GM03348 (cell line): ENCODE measurements at places on chromosomes 13 and 19.

DNA sequence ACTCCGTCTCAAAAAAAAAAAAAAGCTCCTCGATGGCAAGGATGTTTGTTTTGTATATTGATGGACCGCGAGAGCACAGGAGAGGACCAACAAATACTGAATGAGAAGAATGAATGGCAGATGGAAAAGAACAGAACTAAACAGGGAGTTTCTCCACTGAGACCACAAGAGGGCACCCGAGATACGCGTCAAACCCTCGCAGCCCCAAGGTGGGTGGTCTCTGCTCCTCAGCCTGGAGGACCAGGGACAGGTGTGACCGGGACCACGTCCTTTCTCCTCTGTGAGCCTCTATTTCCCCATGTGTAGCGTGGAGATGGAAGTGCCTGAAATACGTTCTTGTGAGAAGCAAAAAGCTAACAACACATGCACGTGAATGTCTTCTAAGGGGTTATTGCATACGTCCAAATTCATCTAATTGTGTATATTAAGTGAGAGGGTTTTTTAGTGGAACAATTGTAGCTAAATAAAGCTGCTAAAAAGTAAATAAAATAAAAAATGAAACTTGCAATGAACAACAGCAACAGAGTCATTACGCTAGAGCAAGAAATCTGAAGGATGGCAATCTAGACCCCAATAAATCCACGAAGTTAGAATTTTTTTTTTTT, 8.3 kb upstream of the CDC42EP5 start:
- DNase-seq, result peak; percentile 73

GRCh38 chr13:113267642-113268405, 29.2 kb upstream of the LAMP1 start:
- DNase-seq, result no peak

DNA sequence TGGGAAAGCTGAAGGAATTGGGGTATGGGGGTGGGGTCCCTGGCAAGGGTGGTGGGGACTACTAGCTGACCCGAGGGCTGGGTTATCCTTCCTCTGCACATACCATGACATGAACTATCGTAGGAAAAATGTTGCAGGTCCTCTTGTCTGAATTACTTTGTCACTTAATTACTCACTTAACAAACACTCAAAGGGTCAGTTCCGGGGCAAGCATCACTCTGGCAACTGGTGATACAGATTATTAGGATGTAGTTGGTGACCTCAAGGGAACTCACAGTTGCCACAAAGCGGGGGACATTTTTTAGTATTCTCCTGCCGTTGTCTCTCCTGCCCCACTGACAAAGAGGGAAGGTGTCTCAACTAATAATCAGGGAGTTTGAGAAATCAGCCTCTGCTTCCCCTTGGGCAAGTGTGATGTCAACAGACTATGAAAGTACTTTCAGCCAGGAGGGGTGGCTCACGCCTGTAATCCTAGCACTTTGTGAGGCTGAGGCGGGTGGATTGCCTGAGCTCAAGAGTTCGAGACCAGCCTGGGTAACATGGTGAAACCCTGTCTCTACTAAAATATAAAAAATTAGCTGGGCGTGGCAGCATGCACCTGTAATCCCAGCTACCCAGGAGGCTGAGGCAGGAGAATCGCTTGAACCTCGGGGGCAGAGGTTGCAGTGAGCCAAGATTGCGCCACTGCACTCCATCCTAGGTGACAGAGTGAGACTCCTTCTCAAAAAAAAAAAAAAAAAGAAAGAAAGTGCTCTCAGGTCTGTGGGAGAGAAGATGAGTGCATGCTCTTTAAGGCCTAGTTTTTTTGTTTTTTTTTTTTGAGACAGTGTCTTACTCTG, 10.3 kb downstream of the DNAJB1 start:
- DNase-seq, result peak; percentile 8

GRCh38 chr13:40439928-40440327, 226.5 kb downstream of the FOXO1 start:
- DNase-seq, result no peak

- DNase-seq, result no peak
These were observed 56.6 kb downstream of the TBC1D4 start for GRCh38 chr13:75425216-75426009.

DNA sequence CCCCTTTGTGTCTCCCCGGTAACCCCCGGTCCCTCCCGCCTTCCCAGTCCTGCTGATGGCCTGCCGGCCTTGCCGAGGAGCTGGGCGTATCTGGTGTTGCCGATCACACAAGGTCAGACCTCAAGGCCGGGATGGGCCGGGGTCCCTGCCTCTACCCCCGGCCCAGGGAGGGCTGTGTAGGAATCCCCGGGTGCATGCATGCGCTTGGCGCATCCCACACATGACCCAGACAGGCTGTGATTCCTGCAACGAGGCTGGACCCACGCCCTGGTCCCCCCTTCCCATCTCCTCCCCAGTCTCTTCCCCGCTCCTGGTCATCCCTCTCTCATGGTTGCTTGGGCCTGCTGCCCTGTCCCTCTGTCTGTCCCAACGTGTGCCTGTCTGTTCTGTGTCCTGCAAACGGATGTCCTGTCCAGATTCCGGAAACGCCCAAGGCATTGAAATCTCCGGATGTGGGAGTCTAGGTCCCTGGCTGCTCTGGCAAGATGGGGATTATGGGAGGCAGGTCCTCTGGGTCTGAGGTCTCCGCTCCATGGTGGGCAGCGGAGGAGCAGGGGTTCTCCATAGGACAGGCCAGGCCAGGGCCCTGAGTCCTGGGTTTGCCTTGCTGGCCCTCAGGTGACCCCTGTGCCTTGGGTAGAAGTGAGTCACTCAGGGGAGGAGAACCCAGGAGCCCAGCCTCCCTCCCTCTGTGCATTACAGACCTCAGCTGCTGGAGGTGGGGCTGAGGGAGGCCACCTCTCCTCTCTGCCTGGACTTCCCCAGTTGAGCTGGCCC, 1.6 kb downstream of the PKN1 start:
- peak; percentile 86 for DNase-seq

DNA sequence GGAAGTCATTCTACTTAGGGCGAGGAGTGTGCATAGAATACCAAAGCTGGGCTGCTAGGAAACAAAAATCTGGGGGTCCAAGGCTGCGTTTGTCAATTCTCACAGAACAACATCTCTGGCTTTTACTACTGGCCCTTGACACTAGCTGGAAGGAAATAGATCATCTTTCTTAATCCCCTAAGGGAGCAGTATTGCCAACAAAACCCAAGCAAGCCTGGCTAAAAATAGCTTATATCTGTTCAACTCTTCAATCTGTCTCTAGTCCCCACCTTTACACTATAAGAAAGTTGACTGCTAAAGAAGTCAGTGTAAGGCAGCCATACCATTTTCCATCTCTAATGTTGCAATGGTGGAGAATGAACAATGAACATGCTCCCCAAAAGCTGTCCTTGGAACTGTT, 107.8 kb upstream of the SPRY2 start:
- no peak for DNase-seq

DNA sequence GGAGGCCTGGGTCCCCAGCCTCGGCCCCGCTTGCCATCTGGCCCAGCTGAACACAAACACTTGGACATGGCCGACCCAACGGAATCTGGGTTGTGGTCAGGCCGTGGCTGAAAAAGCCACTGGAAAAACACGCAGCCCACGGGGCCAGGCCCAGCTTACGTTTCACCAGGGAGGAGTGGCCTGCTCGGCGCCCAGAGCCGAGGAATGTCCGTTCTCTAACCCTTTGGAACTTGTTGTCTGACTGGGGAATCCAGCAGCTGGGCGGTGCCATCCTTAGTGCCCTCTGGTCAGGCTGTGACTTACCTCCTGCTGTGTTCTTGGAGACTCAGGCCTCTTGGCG, 13.8 kb downstream of the CILP2 start:
- DNase-seq, result no peak

GRCh38 chr13:94311893-94312292, 167.6 kb downstream of the DCT start:
- DNase-seq, result no peak

DNA sequence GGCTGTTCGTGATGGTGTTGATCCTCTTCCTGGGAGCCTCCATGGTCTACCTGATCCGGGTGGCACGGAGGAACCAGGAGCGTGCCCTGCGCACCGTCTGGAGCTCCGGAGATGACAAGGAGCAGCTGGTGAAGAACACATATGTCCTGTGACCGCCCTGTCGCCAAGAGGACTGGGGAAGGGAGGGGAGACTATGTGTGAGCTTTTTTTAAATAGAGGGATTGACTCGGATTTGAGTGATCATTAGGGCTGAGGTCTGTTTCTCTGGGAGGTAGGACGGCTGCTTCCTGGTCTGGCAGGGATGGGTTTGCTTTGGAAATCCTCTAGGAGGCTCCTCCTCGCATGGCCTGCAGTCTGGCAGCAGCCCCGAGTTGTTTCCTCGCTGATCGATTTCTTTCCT, 12.2 kb upstream of the C19orf33 start:
- DNase-seq, result no peak

GRCh38 chr19:2273356-2274184, 8.4 kb downstream of the PEAK3 start:
- peak; percentile 89 for DNase-seq

GRCh38 chr19:38727868-38728660, 16.2 kb downstream of the CAPN12 start:
- DNase-seq, result no peak

DNA sequence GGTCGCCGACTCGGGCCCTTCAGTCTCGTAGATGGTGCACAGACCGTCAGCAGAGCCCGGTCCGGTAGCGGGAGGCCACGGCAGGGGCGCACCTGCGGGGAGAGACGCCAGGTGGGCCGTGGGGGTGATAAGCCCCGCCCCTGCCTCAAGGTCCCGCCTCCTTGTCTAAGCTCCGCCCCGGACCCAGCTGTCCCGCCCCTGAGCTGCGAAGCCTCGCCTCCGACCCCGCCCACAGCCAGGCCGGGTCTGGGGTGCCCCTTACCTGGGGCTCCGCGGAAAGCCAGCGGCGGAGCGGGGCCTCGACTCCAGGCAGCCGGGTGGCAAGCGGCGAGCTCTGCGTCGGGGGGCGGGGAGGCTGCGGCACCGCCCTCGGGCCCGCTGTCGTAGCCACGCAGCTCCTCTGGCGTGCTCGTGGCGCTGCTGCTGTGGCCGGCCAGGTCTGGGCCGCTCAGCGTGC, 4.7 kb downstream of the PRR36 start:
- DNase-seq, result peak; percentile 65

- DNase-seq, result no peak
These were observed at the start of gene CEACAM20 for GRCh38 chr19:44529536-44529935. TSS of gene CEACAM20 (minus strand) at chr19:44529675. CDS start at chr19:44529509, 166 bp downstream.

- DNase-seq, result no peak
These were observed 13.2 kb upstream of the FBXO27 start for GRCh38 chr19:39045506-39045905.

DNA sequence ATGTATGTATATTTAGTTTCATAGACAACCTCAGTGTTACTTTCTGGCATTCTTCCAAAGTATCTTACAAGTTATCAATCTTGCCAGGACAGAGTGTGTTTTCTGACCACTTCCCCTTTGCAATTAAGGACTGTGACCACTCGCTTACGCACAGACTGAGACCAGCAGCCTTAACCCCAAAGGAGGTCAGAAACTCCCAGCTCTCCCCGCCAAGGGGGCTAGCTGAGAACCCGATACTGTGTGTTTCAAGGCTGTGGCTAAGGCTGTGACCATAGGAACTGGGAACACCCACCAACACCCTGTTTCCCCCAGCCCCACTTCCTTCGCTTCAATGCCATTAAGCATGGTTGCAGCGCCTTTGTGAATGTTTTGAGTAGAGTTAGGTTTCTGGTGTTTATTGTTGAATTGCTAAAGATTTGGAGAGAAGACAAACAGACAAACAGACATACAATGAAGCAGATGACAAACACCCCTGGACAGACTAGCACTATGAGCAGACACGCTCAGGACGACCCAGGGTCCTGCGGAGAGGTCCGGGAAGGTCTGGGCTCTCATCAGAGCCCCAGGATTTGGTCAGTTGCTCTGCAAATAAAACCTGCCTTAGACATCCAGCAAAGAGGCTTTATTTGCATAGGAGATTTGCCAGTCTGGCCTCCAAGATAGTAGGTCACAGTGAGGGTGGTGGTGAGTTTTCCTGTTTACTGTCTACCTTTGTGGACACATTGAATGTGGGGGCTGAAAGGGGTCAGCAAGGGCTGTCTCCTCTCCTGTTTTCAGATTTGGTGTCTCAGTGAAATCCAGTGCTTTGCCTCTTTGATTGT, 25.0 kb upstream of the TNFSF11 start:
- DNase-seq, result no peak

GRCh38 chr13:26037302-26037701, 14.5 kb downstream of the SHISA2 start:
- no peak for DNase-seq

DNA sequence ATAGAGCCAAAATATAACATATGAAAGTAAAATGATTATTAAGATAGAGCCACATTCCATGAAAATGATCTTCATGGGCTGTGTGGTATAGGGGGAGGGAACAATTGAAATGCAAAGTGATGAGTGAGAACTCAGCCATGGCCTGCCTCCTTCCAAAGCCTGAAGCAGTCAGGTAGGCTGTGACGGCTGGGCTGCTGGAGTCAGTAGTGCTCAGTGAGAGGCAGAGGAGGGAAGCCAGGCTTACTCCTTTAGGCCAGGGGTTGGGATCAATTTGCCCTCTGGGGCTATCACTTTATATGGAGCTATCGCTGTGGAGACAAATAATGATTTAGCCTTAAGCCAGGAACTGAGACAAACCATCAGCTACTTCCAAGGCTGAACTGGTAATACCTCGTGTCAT, 654.9 kb downstream of the FGF9 start:
- no peak for DNase-seq

- DNase-seq, result no peak
These were observed 462.5 kb downstream of the KLF12 start for GRCh38 chr13:73671732-73672131.

- DNase-seq, result peak; percentile 1
These were observed 1396.4 kb downstream of the EFNB2 start for GRCh38 chr13:105139048-105139379.

DNA sequence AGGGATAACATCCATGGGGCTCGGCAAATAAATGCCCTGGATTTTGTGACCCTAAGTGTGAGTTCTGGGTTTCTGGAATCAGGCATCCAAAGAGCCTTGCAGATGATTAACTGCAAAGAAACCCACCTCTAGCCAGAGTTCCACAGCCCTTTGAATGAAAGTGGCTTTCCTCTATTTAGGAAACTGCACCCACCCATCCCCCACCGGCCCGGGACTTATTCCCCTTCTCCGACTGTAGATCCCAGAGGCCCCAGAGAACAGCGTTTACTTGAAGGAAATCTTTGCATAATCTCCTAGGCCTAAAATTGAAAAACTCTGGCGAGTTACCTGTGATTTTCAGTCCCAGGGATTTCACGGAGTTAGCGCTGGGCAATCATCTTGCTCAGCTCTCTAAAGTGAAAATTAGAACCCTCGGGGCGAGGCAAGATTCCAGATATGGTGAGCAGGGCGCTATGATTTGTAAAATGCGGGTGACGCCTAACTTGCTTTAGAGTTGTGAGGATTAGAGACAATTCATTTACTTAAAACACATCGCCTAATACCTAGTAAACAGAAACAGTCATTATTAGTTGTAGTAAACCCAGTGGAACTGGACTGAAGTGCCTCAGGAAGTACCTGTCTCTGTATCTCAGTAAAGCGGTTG, 9.4 kb downstream of the URAD start:
- DNase-seq, result no peak

- DNase-seq, result peak; percentile 67
These were observed 112.2 kb upstream of the GPR12 start for GRCh38 chr13:26872525-26873385.

GRCh38 chr13:53074114-53074513, 45.5 kb downstream of the OLFM4 start:
- no peak for DNase-seq

GRCh38 chr13:22031702-22032286, 360.9 kb downstream of the FGF9 start:
- DNase-seq, result no peak

- no peak for DNase-seq
These were observed 91.3 kb downstream of the KCNRG start for GRCh38 chr13:50106559-50106958.

GRCh38 chr19:34274827-34275625, 20.7 kb downstream of the GARRE1 start:
- DNase-seq, result peak; percentile 79
